ENCODE measurements at places on chromosomes 5 and 9.

DNA sequence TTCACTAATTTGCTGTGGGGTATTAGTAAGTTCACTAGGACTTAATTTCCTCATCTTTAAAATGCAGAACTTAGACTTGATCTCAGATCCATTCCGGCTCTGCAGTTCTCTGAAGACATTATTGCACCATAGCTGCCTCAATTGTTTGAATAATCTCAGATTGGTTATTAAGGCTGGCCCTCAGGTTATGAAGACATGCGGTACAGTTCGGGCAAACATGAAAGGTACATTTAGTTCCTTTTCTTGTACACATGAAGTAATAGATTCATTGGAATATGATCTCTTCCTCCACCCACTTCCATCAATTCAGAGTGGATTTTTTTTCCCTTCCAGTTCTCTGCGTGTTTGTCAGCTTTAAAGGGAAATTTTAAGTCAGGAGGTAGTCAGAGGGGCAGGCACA is 28.0 kb downstream of the ATP6V0E1 start:
- DNase-seq: no peak

DNA sequence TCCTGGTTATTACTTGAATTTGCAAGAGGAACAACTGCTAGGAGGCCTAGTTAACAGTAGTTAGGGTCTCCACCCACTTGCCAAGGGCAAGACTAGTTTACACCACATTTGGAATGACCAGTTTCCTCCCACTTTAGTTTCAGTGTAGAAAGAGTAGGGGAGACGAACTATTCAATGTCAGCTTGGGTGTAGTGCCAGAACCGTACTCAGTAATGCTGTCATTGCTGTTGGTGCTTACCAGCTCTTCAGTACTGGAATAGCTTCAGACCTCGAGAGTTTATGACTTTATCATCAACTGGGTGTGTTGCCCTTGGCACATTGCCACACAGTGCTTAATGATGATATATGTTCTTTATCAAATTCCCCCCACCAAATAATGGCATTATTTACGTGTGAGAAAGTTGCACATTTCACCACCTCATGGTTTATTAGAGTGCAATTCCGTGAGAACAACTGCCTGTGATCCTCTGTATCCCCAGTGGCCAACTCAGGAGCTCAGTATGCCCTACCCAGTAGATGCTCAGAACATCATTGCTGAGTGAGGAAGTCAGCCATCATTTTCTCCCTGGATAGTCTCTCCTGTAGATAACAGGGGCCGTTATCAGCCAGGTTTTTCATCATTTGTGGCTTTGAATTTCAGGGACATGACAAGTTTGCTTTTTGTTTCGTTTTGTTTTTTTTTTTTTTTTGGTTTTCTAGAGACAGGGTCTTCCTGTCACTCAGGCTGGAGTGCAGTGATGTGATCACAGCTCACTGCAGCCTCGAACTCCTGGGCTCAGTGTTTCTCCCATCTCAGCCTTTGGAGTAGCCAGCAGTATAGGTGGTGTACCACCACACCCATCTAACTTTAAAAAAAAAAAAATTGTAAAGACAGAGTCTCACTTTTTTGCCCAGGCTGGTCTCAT is 67.3 kb downstream of the DOCK8 start:
- DNase-seq: no peak

DNA sequence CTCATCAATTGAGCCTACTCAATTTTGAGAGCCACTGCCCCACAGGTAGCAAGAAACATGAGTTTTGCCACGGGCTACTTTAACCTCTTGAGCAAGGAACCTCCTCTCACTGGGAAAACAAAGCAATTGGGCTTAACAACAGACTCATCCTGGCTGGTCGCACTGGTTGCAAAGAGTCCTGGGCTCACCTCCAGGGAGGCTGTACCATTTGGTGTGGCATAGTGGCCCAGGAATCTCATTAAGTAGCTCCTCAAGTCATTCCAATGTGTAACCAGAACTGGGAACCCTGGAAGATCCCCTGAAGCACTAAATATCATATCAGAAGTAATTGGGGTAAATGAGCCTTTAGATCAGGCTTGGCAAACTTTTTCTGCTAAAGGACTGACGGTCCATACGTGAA is 78.5 kb downstream of the MYO10 start:
- no peak for DNase-seq

DNA sequence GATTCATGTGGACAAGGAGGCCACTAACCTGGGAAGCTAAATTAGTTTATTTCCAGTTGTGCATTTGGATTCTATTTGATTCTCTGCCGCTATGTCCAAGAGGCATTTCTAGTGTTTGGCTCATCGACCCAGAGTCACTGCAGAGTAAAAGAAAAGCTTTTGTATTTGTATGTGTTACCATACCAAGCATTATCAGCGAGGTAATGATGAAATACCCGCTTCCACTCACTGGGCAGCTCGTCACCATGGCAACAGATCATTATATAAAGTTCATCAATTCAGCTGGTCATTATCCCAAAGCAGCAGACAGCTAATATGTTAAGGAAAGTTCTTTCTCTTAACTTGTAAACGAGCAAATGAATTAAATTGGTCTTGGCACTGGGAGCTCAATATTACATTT is 380.3 kb downstream of the SEMA5A start:
- DNase-seq: no peak

DNA sequence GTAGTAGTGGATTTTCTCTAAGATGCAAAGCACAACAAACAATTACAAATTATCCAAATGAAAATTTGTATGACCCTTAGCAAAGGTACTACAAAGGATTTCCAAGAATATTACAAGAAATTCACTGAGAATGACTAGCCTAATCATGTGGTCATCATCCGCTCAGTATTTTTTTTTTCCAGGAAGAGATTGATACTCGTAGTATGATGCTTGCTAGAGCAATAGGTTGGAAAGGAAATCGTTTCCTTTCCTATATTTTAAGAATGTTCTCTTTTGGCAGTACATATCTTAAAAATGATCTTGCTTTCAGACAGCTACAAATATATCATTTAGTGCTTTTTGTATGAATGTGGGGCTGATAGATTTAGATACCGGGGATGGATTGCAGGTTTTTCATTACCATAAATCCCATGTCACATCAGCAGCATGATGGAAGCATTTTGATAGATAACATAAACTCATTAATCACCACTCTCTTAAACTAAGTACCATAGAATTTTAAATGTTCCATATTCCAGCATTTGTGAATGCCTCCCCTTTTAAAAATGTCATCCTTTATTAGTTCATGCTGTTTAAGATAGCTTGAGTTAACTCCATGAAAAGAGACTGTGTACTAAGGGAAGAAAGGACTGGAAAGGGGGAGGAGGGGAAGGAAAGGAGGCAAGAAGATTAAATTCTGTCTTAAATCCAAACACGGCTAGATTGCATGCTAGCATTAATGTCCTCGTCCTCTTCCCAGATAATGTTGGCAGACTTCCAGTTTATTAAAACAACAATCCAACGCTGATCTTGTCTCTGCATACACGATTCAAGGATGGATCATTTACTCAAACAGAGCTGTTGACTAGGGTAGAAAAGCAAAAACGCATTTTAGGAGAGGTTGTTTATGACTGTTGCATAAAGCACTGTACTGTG is 311.7 kb upstream of the ZNF608 start:
- no peak for DNase-seq
